ENCODE measurements at places on chromosomes 6 and 20. TPM values are rescaled to one million over a fixed set of nuclear protein-coding genes. Genes with fewer than 3 reads are reported as not detected.

DNA sequence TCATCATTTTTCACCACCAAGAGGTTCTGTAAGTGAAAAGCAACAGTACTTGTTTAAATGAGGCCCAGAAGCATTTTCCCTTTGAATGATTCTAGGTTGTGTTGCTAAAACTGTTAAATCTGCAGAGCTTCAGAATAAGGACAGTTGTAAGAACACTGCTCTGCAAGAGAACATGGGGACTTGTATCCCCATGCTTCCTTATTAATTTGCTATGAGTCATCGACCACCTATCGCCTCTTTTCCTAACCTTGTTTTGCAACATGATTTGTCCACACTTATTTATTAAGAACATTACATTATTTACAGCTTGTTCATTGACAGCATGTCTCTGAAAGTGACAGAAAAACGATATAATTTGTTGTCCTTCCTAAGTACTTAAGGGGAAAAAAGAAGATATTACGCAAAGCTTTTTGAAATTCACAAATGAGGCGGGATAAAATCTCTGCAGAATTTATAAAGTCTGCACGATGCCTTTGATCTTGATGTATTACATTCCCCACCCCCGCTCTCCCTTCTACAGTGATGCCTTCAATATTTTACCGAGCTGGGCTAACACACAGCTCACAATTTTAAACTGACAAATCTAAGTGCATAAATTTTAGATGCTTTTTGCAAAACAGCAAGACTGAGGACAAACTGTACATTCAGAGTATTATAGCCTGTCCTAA lies 220.0 kb upstream of the SPTLC3 start:
- DNase-seq = no peak

- no peak for DNase-seq
Measured at GRCh38 chr20:34045294-34045693, 51.6 kb downstream of the RALY start.

- no peak for DNase-seq
Measured at GRCh38 chr6:151299011-151299410, 59.2 kb downstream of the AKAP12 start.

Gene AKAP12
- total RNA-seq = 8.8 TPM

Gene BCAS1
- total RNA-seq = not detected

Gene ABHD16B
- total RNA-seq = not detected

Gene CPNE5
- 0.63 TPM for total RNA-seq
